Activated naive CD4-positive, alpha-beta T cell (primary cell): ENCODE measurements at places on chromosomes 16 and 17.
A peak's percentile ranks its signal among the peaks of the same experiment; 100 is the strongest.

- DNase-seq: no peak
Observed at GRCh38 chr17:38603786-38604478, 1.8 kb downstream of the SRCIN1 start.

- no peak for DNase-seq
Observed at GRCh38 chr16:78448658-78449271, 349.3 kb downstream of the WWOX start.

- no peak for DNase-seq
Observed at GRCh38 chr17:82098939-82099763, 1.1 kb upstream of the FASN start.

GRCh38 chr17:38704606-38705522, at the start of gene MLLT6:
TSS of gene MLLT6 (plus strand) at chr17:38705273. CDS start at chr17:38705633, 360 bp downstream.
- peak; percentile 63 for DNase-seq

DNA sequence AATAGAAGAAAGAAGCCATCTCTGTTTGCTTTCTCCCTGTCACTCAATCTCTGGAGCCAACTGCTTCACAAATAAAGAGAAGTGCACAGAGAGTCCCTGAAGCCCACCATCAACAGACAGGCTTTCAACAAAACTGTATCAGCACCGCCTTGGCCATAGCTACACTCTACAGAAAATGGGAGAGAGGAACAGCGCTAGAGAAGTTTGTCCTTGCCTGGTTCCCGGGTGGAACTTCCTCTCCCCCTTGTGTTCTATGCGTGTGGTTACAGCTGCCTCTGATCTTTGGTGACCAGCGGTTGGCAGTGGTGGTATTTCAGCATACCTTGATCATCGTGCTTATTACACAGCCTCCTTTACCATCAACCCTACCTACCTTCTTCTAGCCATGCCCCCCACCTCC, 91.4 kb upstream of the CCL2 start:
- DNase-seq: no peak

DNA sequence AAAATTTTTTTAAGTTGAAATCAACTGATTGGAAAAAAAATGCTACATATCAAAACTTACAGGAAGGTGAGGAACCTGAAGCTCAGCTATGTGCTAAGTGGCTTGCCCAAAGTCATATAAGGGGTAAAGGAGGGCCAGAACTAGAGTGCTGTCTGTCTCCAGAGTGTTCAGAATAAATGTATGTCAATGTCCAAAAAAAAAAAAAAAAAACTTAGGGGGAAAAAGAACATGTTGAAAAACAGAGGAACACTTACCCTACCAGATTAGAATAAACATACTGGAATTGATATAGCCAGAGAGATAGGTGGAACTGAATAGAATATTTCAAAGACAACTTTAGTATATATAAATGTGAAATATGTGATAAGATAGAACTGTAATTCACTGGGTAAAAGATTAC, 11.5 kb downstream of the DCAF7 start:
- no peak for DNase-seq

DNA sequence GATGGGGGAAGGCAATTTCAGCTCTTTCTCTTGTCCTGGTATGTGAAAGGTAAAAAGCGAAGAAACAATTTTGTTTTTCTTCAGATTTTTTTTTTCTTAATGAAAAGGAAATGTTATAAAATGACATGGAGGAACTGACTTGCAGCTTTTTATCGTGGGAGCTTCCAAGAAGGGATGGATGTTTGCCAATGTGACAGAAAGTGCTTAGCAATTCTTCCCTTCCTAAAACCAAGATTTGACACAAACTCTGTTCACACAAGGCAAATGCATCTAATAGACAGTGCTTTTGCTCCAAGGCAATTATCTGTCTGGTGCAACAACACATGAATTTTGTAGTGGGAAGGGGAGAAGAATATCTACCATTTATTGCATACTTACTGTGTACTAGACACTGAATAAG, 988.5 kb downstream of the CDH11 start:
- no peak for DNase-seq

GRCh38 chr17:70288540-70289290, 119.4 kb downstream of the KCNJ2 start:
- DNase-seq: no peak

DNA sequence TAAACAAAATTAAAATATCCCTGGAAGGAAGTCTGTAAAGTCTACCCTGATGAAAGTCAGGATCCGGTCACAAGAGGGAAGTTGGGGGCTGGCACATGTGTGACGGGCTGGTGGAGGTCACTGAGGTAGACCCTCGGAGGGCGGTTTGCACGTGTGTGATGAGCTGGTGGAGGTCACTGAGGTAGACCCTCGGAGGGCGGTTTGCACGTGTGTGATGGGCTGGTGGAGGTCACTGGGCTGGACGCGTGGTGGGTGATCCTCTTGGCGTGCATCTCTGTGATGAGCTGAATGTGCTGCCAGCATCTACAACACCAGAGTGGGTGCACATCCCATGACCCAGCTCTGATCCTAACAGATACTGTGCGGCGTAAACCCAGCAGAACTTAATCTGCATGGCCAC, 43.7 kb upstream of the METRNL start:
- no peak for DNase-seq

DNA sequence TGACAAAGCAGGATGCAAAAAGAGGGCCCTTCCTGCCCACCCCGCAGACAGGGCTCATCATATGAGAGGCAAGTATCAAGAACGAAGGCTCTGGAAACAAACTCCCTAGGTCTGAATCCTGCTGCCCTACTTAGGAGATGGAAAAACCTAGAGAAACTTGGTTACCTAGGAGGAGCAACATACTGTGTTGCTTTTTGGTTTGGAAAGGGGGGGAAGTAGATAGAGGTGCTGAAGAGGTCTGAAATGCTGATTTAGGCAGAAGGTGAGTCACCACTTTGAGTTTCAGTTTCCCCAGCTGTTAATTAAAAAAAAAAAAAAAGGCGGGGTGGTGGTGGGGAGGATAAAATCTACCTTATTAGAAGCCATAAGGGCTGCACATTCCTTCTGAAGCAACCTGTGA, 1.5 kb downstream of the N4BP1 start:
- no peak for DNase-seq

GRCh38 chr16:17162560-17162959, 308.2 kb downstream of the XYLT1 start:
- DNase-seq: no peak

DNA sequence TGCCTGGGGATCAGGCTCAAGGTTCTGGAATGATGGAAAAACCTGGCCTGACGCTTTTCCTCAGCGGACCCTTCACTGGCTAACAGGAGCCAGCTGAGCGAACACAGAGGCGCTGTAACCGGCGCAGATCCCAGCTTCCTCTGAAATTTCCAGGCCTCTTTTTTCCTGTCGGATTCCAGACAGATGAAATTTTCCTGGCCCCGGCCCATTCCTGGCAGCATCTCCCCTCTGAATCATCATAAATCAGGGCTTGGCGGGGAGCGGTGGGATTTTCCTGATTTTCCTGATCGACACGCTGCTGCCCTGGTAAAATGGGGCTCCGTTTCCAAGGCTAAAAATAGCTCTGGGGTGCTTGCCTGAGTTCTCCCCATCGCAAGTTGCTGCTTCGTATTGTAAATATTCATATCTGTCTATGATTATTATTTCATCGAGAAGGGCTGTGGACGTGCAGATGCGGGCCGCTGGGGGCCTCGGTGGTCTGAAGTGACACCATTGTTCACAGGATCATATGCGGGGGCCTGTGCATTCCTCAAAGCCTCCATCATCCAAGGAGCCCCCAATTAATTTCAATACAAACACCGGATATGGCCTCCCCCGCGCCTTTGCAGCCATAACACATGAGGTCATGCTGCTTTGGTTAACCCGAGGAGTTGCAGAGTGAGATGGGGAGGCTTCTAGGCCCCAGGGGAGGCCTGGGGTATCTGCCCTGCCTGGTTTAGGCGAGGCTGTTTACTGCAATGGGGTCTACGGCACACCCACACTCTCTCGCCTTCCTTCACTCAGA, 45.8 kb upstream of the ETV4 start:
- no peak for DNase-seq

DNA sequence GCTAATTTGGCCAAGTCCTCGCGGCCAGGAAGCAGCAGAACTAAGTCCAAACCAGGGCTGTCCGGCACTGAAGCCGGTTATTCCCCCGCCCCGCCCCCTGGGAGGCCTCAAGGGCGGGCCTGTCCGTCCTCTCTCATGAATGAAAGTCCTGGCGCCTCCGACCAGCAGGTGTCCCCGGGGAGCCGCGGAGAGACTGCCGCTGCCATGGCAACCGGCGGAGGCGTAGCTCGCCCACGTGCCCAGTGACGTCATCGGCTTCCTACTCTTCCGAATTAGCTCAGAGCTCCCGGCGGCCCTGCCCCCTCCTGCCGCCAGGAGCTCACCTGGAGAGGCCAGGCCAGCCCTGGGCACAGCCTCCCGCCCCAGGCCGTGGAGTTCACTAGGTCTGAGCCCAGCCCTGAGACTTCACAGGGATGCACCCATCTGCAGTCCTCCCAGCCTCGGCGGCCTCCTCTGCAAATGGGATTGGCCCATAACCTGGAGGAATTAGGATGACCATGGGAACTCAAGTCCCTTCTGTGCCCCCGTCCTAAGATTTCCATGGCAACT, 1.3 kb downstream of the SPATA2L start:
- DNase-seq: peak; percentile 90

DNA sequence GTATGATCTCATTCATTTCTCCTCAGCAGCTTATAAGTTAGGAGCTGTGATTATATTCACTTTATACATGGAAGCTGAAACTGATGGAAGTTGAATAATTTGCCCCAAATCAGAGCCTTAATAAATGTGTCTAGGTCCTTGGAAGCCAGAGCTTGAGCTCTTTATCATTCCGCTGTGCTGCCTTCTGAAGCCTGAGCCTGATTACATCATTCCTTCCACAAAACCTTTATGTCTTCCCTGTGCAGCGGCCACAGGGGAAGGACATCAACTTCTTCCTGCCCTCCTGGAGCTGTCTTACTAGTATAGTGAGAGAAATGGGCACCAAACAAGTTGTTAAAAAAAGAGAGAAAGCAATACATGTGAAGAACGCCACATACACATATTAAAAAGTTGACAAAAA, 6.8 kb downstream of the TNRC6C start:
- DNase-seq: no peak

DNA sequence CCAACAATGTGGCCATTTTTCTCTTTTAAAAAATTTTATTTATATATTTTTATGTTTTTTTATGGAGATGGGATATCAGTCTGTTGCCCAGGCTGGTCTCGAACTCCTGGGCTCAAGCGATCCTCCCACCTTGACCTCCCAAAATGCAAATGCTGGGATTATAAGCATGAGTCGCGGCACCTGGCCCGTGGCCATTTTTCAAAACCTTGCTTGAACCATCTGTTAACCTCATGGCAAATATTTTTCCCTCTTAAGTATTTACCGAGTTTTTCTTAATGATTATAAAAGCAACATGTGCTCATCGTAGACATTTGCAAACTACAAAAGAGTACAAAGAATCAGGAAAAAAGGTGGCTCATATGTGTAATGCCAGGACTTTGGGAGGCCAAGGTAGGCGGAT, 127.6 kb downstream of the ABCC6 start:
- no peak for DNase-seq

DNA sequence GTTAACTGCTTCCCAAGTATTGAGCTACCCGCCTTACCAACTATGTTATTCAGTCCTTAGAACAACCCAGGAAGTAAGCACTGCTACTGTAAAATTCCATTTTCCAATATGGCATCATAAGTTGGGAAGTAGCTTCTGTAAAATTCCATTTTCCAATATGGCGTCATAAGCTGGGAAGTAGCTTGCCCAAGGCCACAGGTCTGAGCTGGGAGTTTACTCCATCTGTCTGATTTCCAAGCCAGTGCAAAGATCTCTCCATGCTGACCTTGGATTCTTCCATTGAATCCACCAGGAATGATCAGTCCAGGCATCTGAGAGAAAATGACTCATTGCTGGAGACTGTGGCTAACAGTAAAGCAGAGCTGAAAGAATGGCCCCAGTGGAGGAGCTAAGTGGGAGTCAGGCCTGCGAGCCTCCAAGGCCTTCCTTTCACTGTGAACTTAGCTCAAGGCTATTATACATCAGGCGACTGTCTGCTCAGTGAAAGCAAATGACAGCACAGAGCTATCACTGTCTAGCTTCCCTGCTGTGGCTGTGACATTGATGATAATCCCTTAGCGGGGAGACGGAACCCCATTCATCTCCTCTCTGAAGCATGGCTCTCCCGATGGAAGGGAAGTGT, 430.4 kb downstream of the HAPSTR1 start:
- no peak for DNase-seq

DNA sequence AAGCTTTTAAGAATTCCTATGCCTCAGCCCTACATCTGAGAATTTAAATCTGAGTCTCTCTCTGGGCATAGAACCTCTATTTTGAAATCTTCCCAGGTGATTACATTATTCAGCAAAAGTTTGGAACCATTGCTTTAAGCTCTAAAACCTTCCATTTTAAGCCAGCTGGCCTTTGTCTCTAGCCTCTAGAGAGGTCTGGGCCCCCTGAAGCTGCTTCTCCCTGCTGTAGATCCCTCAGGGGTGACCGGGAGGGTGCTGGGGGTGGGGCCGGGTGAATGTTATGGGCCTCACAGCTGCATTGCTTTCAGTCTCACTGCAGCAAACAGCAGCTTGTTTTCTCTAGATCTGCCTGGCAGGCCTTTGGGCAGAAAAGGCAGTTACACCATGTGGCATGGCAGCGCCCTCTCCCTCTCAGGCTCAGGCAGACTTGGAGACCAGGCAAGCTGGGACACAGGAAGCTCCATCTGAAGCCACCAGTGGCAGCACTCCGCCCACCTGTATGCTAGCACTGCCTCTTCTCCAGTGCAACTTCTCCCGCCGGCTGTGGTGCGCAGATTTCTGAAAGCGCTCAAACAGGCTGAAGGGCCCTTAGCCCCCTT, 66.3 kb downstream of the MPRIP start:
- DNase-seq: no peak

GRCh38 chr17:83068641-83069570, 10.5 kb upstream of the METRNL start:
- no peak for DNase-seq

DNA sequence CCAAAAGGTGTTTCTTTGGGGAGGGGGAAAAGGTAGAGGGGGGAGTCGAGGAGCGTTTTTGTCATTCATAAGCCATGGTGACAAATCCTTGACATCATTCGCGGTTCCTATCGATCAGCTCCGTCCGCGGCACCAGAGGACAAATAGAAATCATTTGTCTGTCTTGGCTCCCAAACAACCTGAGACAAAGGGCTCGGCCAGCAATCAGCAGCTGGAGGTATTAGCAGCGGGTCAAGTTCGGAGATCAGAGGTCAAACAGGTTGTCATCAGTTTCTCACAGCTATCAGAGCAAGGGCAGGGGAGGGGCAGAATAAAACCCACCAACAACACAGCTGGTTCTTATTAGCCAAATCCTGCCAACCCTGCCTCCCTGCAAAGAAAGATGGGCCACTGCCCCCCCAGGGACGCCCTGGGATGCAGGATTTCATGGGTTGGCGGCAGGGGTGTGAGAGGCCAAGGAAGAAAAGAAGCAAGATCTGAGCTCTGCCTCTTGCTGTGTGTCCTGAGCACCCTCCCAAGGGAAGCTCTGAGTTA, 145.3 kb upstream of the LHX1 start:
- no peak for DNase-seq
